CD4-positive, alpha-beta T cell treated with Interleukin-1 beta for 1 hour (primary cell): ENCODE measurements at places on chromosomes 5 and 9.

GRCh38 chr5:128881502-128882018, 83.7 kb upstream of the SLC27A6 start:
- no peak for DNase-seq

- DNase-seq, result no peak
Observed at GRCh38 chr5:35047785-35048404, at the start of gene AGXT2. TSS of gene AGXT2 (minus strand) at chr5:35047949. CDS start at chr5:35047892, 57 bp downstream.

- DNase-seq, result no peak
Observed at GRCh38 chr9:134522502-134522848, 119.1 kb upstream of the COL5A1 start.

DNA sequence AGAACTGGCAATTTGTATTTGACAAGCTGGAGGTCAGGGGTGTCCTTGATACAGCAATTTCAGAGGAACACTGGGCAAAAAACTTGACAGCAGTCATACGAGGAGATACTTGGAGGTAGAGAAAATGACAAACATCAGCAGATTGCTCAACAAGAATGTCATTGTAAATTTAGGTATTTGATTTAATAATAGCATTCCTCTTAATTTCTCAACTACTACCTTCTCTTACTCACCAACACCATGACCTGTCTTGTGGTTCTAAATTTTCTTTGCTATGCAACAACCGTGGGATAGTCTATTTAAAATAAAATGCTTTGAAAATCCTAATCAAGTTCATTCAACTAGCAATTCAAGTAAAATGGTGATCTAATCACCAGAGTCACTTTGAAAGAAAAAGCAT, 128.4 kb downstream of the DNAH5 start:
- DNase-seq, result no peak

DNA sequence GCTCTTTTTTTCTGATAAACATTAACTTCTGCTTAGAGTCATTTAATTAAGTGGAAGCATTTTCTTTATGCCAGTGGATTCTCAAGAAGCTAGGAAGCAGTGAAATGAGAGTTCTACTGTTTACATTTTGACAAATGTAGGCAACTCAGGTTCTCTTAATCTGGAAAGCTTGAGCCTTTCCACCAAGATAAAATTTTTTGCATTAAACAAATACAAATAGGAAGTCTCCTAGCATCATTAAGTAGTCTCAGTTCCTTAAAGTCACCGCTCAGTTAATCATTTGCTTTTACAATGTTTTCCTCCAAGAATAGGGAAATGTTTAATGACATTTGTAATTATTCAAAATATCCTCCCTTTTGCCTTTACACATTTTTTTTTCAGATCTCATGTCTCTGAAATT, 290.4 kb upstream of the PDE4D start:
- no peak for DNase-seq

DNA sequence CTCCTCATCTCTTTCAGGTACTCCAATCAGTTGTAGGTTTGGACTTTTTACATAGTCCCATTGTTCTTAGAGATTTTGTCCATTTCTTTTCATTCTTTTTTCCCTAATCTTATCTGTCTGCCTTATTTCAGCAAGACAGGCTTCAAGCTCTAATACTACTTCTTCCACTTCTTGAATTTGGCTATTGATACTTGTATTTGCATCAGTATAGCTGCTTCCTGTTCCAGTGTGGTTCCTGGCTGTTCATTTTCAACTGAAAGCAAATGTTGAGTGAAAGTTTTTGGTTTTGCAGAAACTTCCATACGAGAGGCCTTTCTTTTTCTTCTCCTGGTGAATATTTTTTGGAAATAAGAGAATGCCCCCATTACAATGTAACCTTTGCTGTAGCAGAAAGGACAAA, 12.0 kb upstream of the IFNA1 start:
- DNase-seq, result no peak

GRCh38 chr5:156758011-156758791, 91.9 kb upstream of the PPP1R2B start:
- DNase-seq, result no peak

- DNase-seq, result no peak
Observed at GRCh38 chr5:121006217-121006616, 542.1 kb downstream of the PRR16 start.

GRCh38 chr5:180792965-180793287, 9.7 kb downstream of the MGAT1 start:
- no peak for DNase-seq

DNA sequence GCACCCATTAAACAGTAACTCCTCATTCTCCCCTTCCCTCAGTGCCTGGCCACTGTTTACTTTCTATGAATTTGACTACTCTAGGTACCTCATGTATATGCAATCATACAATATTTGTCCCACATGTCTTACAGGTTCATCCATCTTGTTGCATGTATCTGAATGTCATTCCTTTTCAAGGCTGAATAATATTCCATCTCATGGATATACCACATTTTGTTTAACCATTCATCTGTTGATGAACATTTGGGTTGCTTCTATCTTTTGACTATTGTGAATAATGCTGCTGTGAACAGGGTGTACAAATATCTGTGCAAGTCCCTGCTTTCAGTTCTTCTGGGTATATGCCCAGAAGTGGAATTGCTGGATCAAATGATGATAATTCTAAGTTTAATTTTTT, 40.9 kb downstream of the INIP start:
- DNase-seq, result no peak

DNA sequence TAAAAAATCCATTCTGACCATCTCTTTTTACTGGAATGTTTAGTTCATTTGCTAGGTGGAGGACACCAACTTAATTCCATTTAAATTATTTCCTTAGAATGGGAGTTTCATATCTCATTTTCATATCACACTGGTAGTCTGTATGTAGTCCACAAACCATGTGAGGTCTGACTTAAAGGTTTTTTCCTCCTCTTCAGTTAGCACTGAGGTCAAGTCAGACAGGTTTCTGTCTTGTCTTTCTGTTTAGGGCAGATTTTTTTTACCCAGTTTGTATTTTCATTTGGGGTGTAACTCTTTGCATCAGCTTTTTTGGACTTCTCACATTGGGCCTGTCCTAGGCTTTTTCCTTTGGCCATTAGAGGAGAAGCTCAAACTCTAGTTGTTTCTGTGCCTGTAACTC, 75.3 kb downstream of the RANBP17 start:
- DNase-seq, result no peak

- DNase-seq, result no peak
Observed at GRCh38 chr5:34516686-34517085, 139.4 kb upstream of the RAI14 start.

GRCh38 chr9:123735376-123735775, 194.6 kb downstream of the DENND1A start:
- no peak for DNase-seq

GRCh38 chr5:172586125-172587060, 54.7 kb upstream of the NEURL1B start:
- DNase-seq, result no peak

DNA sequence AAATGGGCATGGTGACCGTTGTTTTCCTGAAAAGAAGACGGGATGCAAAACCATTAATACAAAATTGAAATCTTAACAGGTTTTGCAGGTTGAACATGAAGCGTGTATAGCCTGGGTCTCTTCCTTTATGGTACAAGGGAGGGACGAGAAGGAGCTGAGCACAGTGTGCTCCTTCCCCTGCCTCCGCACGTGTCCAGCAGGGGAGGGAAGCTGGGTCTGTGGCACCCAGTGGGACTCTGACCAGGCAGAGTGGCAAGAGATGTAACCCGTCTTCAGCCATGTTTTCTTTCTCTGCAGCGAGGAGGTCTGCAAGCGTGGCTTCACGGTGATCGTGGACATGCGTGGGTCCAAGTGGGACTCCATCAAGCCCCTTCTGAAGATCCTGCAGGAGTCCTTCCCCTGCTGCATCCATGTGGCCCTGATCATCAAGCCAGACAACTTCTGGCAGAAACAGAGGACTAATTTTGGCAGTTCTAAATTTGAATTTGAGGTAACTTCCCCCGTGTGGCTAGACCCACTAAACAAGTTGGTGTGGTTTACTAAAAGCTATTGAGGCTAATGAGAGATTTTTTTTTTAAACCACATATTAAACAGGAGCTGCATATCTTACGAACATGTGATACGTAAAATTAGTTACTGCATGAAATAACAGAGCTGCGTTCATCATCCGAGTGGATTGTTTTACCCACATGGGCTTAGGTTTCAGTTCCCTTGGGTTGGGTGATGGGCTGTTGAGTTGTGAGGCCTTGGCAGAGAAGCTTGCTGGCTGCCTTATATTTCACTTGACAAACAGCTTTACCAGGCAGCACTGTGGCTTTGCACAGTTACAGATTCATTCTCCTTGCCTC, 143.7 kb downstream of the TRIO start:
- DNase-seq, result peak; percentile 31

DNA sequence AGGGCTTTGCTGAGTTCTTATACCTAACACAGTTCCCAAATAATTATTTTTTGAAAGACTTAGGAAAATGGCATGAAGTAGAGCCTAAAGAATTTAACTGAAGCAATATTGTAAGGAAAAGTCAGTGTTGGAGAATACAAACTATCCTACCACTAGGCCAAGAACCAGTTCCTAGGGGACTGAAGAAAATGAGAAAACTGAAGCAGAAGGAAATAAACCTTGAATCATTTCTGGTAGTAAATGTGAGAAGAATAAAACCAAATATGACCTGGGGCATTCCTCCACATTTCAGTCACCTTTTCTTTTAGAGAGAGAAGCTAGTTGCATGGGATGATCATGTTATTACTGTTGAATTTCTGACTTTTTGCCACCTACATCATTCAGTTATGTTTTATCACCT, 1393.9 kb upstream of the C9orf72 start:
- no peak for DNase-seq

DNA sequence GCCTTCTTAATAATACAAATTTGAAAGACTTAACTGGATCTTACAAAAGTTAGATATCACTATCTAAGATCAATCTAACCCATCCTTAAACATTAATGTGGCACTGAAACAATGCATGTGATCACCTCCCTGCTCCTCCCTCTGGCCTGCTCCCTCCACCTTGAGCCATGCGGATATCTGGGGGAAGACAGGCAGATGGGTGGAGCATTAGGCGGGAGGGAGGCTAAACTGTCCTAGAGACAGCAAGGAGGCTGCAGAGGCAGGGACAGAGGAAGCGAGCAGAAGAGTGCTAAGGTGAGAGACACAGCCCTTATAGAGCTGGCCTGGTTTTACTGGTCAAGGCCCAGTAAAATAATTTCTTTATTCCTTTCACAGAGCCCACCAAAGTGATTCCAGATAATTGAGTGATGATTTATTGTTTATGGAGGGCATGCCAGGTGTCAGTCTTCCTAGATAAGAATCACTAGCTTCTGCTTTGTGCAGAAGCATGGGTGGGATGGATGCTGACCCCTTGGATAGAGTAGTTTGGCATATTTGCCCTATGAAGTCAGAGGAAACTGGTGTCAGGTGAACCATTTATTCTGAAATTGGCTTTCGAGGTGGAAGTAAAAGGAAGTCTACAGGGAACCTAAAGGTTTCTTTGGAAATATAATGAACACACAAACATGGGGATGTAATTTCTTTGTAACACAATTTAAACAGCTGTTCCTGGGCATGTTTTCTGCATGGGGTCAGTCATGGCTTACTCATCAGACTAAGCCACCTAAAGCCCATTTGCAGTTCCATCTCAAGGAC, 188.3 kb downstream of the GNAQ start:
- DNase-seq, result no peak

DNA sequence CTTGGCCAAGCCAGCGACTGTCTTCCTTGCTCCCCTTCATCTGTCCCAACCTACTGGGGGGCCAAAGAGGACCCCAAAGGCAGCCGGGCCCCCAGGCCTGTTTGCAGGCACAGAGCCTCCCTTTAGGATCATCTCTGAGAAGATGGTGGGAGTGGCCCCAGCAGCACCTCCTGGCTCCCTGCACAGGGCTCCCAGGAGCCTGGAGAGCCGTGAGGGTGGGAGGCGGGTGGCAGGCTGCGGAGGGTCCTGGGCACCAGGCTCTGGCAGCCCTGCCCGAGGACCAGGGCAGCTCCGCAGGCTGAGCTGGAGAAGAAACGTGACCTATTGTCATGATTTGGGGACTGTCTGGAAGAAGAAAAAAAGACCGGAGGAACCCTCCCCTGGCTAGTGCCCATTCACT, 33.4 kb downstream of the ASS1 start:
- DNase-seq, result no peak

- no peak for DNase-seq
Observed at GRCh38 chr9:24011881-24012280, 185.8 kb upstream of the ELAVL2 start.

GRCh38 chr9:36142510-36143244, 6.1 kb downstream of the GLIPR2 start:
- DNase-seq, result no peak

DNA sequence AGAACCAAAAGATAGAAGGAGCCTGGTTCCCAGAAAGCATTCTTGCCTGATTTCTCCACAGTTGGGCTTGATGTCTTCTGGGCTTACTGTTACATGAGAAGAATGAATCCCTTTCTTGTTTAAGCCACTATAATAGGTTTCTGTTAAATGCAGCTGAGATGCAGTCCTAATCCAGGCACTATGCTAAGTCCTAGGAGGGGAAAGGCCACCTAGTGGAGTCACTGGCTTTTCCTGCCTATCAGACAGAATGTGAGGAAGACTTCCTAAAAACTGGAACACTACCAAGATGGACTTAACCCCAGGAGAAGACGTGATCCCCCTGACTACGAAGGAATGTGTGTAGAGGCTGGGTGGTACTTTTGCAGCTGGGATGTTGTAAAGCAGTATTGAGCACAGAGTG, 34.3 kb upstream of the FSD1L start:
- no peak for DNase-seq

DNA sequence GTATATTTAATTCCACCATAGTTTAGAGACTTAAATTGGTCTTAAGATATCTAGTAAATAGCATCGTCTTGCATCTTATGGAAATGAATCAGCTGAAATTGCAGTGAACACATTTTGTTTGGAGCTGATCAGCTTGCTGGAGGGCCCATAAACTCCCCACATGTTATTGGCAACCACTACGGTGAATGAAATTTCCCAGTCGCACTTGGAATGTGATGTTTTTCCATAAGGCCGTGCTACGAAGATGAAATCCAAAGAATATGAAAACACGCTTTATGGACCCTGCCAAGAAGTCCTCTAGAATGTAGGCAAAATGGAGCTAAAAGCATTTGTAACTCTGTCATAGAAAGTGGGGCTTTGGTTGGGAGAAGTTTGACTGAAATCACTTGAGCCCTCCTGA, 572.1 kb downstream of the ACTL7B start:
- no peak for DNase-seq

DNA sequence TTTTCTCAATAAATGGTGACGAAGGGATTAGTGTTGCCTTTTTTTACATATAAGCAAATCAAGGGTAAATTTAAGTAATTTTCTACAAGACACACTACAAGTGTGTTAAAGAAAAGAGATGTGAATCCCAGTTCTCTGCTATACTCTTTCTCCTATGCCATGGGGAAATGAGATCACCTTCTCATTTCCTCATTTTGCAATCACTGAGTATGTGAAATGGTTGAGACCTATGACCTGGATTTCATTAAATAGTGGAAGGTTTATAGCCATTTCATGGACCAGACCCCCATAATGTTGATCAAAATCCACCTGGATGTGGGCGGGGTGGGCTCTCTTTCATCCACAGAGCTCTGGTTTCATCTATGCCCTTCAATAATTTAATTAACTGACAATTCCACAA, 66.9 kb upstream of the SLIT3 start:
- no peak for DNase-seq

GRCh38 chr5:132319975-132320374, 25.8 kb downstream of the SLC22A4 start:
- DNase-seq, result no peak
